NCI-H446 treated with DMSO at 0.1 percent for 48 hours (cell line): ENCODE measurements at places on chromosomes 11 and 22.

DNA sequence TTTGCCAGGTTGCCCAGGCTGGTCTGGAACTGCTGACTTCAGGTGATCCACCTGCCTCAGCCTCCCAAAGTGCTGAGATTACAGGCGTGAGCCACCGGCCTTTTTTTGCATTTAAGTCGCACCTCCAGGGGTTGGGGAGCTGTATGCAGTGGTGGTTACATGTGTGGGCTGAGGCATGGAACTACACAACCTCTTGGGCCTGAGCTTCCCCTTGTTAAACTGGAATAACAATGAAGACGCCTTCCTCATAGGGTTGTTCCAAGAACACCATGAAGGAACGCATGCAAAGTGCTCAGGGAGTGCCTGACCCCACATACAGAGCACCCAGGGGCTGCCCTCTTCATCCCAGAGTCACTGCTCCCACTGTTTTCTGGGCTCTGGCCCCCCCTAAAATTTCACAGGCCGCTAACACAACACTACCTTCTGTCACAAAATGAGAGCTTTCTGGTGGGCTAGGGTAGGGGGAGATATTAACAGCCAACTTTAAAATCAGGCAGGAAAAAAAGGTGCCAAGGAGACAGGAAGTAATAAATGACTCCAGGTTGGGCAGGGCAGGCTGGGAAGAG lies 1.3 kb upstream of the FAM118A start:
- DNase-seq, result no peak

DNA sequence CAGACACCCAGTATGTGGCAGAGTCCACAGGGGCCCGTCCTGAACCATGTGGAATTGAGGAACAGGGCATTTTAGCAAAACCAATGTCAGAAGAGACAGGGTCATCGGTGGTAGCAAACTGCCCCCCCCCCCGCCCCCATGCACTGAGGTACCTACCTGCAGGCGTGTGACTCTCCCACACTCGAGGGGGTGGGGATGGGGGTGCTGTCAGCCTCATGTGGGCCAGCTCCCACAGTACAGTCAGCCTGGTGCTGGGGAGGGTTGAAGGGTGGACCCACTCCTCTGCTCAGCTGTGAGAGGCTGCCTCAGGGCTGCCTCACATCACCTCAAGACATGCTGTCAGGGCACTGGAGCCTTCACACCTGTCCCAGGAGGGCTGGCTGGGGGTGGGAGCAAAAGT lies 10.7 kb upstream of the SUSD2 start:
- DNase-seq, result no peak

GRCh38 chr11:2107941-2108630 lies 31.1 kb downstream of the IGF2 start:
- no peak for DNase-seq

DNA sequence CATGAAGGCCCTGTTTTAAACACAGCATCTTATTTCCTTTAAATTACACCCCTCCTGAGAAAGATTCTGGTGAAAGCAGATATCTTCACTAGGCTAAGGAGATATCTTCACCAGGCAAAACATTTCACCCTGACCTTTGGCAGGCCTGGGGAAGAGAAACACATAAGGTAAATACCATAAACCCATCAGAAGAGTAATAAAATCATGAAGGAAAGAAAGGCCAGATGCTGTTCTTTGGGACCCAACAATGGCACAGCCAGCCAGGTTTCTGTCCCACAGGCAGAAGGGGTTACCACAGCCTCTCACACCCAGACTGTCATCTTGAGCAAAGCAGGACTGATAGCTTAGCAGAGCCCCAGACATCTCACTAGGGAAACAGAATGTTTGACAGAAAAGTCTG lies 125.4 kb downstream of the CCDC34 start:
- no peak for DNase-seq

GRCh38 chr11:112320668-112321067 lies 60.0 kb upstream of the PLET1 start:
- DNase-seq, result no peak

DNA sequence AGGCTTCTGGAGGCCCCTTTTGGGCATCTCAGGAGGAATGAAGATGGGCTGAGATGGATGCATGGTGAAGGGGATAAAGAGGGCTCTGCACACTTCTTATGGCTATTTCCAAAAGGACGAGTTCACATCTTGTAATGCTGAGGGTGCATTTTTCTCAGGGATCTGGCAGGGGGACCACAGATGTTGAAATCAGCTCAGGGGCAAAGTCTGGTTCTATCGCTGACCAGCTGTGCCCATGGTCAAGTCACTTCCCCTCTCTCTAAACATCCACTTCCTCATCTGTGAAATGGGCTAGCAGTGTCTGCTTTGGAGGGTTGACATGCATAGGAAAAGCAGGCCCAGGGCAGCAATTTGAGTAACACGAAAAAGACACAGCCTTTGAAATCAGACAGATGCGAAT lies 26.5 kb downstream of the LHFPL7 start:
- no peak for DNase-seq

- DNase-seq, result no peak
Measured at GRCh38 chr11:123601136-123601535, 53.3 kb downstream of the SCN3B start.

- no peak for DNase-seq
Measured at GRCh38 chr22:42872821-42873220, 15.7 kb upstream of the ARFGAP3 start.

- DNase-seq, result no peak
Measured at GRCh38 chr22:46273432-46274148, 5.8 kb downstream of the TTC38 start.

DNA sequence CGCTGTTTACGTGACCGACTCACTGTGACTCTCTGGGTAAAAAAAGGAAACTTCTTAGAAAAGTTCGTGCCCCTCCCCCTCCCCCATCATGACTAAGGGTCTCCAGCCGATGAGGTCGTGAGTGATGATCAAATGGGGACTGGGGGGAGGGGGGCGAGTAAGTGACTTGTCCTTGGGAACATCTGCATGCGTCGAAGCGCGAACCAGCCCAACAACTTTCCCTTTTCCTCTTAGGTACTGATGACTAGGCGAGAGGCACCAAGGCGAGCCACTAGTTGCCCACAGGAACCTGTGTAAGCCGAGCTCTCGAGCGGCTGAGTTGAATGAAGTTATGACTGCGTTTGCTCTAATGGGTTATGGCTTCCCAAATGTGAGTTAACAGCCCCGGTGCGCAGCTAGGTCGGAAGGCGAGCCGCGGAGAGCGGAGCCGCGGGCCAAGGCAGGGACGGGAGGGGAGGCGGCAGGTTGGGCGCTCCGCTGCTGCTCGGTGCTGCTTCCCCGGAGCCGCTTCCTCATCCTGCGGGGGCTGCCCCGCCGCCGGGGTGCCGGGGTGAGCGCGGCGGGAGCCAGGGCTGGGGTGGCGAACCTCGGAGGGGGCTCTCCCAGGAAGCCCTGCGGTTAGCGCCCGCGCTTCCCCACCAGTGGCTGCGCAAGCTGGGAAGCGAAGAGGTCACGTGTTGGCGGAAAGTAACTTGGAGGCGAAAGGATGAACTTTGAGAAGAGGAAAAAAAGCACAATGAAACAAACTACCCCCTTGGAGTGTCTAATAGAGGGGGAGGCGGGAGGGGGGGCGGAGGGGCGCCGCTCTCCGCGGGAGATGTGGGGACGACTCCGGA lies 22.1 kb upstream of the BDNF start:
- no peak for DNase-seq

DNA sequence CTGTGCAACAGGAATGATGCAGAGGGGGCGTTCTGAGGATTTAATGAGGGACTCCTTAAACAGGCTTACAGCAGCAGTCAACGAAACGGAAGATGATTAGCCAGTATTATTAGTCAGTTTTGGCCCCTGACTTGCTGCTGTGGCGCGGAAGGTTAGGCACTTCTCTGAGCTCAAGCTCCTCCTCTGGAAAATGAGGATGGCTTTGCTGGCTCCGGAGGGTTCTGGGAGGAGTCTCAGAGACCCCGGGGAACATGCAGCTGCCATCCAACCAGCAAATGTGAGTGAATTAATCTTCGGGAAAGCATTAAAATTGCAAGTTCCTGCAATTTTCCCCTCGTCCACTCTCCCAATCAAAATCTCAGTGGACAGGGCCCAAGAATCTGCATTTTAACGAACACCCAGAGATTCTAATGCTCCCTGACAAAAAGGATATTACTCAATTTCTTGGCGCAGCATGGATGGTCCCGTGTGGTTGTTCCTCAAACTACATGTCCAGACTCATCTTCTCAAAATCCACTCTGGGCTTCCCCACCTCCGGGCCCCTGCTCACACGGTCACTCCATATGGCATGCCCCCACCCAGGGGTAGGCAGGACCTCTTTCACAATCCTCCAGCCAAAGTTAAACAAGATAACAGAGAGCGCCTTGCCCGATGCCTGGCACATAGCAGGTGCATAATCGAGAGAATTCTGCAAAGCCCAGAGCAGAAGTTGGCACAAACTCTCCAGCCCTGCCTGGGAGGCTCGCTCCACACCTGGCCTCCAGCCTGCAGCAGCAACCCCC lies 6.4 kb downstream of the ELFN2 start:
- DNase-seq, result no peak

DNA sequence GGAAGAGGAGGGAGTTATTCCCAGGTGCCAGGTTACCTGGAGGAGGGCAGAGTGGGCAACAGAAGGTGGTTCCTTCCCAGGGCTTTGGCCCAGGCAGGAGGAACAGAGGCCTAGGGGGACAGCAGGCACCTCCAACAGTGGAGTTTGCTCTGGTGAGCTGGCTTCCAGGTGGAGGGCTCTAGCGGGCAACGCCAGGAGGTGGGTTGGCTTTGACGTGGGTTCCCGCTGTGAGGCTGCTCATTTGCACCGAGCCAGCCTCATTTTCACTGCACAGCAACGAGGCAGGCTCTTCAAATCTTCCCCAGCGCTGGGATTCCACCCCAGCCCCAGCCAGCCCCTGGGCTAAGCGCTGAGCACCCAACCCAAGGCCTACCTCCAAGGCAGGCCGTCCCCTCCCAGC lies 8.1 kb downstream of the IGSF9B start:
- DNase-seq, result no peak

GRCh38 chr11:117792241-117792640 lies 4.8 kb downstream of the DSCAML1 start:
- no peak for DNase-seq

DNA sequence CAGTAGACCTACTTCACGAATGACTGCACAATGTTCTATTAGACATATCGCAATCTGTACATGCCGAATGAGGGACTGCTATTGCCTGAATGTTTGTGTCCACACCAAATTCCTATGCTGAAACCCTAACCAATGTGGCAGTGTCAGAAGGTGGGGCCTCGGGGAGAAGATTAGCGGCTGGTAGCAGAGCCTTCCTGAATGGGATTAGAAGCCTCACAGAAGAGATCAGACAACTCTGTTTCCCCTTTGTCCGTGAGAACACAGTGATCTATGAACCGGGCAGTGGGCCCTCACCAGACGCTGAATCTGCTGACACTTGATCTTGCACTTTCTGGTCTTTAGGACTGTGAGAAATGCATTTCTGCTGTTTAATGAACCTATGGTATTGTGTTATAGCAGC lies 33.1 kb downstream of the LRFN4 start:
- no peak for DNase-seq

DNA sequence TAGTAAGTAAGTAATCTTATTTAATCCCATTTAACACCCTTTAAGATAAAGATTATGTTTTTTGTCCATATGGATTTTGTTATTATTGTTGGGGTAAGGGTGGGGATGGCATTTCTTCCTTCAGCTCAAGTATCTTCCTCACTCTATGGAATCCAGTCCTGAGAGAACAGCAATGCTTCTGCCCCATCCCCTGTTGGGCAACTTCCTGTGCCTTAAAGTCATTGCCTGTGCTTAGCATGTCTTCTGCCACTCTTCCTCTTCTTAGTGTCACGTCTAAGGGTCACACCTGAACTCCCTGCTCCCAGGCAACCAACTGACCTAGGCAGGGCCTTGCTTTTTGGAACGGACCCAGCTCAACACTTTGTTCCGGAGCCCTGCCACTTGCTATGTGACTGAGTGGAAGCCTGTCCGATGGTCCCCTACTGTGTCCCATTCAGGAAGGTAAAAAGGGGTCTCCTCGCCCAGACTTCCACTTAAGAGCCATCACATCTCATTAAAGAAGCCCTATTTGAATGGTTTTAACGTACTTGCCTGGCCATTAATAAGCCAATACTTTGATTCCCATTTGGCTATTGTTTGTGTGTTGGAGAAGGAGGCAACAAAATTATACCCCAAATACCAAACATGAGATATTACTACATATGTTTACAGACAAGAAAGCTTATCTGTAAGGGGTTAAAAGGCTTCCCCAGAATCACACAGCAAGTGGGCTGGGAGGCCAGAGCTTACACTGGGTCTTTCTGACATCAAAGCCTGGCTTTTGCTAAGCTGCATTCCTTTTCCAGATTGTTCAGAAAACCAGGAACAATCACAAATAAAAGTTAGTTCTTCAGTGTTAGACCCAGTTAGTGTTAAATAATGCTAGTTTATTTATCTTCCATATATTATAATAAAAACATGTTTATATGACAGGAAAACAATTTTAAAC lies 59.2 kb downstream of the RAB38 start:
- no peak for DNase-seq

DNA sequence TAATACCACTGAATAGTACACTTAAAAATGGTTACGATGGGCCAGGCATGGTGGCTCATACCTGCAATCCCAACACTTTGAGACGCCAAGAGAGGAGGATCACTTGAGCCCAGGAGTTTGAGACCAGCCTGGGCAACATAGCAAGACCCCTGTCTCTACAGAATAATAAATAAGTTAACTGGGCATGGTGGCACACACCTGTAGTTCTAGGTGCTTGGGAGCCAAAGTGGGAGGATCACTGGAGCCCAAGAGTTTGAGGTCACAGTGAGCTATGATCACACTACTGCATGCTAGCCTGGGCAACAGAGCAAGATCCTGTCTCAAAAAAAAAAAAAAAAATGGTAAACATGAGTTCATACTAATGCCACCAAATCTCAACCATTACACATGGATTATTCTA lies 61.3 kb downstream of the CD6 start:
- no peak for DNase-seq

DNA sequence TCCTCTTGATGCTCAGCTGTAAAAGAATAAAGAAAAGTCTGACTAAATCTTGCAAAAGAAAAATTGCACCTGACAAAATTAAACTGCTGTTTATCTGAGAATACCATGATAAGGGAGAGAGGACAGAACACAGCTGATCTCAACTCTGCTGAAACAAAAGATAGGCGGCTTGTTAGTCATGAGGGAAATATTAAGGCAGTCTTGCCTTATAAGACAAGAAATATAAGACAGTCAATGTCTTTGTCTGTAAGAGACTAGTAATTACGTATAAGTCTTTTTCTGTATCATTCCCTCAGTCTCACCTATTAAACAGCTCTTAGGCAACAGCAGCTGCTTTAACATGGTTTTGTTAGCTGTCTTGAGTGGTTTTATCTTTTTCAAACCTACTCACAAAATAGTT lies 296.6 kb downstream of the LUZP2 start:
- no peak for DNase-seq

DNA sequence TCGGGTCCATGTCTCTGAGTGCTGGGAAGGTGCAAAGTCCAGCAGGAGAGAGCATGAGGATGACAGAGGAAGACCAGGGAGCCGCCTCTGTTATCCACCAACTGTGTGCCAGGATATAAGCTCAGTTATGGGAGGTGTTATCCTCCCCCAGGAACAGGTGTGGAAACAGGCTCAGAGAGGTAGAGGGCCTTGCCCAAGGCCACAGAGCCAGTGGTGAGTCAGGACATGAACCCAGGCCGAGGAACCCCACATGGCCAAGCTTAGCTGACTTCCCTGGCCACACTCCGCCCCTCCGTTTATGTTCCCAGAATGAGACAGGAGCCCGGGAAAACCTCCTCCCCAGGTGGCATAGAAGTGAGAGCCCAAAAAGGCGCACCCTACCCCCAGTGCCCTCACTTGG lies 50.3 kb downstream of the ISX start:
- DNase-seq, result no peak

GRCh38 chr11:111039982-111040381 lies 205.5 kb upstream of the POU2AF2 start:
- no peak for DNase-seq
